Left lobe of liver (tissue), 2 donors: ENCODE measurements at places on chromosomes 7 and 10. TPM values are rescaled to one million over a fixed set of nuclear protein-coding genes. Genes with fewer than 3 reads are reported as not detected.
A peak's percentile ranks its signal among the peaks of the same experiment; 100 is the strongest.

- DNase-seq = no peak
Observed at GRCh38 chr7:99624484-99624883, 7.7 kb downstream of the ZSCAN25 start.

DNA sequence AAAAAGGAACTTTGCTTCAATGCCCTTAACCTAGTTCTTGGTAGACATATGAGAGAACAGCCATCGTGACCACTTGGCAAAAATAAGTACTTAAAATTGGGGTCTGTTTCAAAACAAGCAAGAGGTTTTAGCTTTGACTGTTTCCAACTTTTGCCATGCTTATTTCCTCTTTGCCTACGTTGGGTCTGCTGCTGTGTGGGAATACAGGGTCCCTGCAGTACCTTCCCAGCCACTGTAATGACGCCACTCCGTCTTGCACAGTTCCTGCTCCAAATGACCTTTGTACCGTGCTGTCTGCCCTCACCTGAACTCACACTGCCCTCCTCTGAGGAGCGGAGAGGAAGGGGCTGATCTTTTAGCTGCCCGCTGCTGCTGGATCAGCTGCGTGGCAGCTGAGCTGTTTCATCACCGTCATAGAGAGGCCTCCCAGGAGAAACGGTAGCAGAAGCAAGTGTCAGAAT, 133.1 kb downstream of the MAPK8 start:
- peak; percentile 47 for DNase-seq

DNA sequence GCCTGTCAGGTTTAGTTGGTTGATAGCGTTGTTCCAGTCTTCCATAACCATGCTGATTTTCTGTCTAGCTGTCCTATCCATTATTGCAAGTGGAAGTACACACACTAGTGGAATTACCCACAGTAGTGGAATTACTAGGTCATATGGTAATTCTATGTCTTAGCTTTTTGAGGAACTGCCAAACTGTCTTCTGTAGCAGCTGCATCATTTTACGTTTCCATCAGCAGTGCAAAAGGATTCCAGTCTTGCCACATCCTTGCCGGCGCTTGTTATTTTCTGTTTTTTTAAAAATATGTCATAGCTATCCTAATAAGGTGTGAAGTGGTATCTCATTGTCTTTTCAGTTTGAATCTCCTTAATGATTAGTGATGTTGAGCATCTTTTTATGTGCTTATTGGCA, 17.2 kb upstream of the RHBDD2 start:
- DNase-seq = no peak

GRCh38 chr7:31363496-31363895, 23.0 kb upstream of the NEUROD6 start:
- no peak for DNase-seq

- DNase-seq = no peak
Observed at GRCh38 chr10:46222364-46222935, 64.3 kb upstream of the ANTXRL start.

GRCh38 chr10:132335189-132336063, 3.4 kb downstream of the LRRC27 start:
- DNase-seq = no peak

GRCh38 chr10:427761-428519, 261.5 kb downstream of the DIP2C start:
- DNase-seq = no peak

DNA sequence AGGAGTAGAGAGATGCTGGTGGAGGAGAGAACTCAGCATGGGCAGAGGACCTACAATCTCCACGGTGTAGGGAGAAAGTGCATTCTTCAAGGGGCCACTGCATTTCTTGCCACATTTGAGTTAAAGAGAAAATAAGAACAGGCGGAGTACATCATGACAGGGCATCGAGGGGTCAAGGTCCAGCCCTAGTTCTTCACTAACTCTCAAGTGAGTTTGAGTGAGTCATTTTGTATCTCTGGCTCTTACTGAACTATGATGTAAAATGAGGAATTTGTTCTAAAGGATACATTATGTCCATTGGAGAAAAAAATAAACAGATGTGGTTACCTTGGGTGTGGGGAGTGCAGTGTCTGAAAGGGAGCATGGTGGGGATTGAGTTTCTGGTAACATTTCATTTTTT, 182.9 kb downstream of the XPNPEP1 start:
- DNase-seq = no peak

GRCh38 chr7:100827330-100828226, at the start of gene EPHB4:
Gene EPHB4 (minus strand): TSS chr7:100827523. CDS start chr7:100827030, 493 bp downstream.
- DNase-seq = peak; percentile 95

DNA sequence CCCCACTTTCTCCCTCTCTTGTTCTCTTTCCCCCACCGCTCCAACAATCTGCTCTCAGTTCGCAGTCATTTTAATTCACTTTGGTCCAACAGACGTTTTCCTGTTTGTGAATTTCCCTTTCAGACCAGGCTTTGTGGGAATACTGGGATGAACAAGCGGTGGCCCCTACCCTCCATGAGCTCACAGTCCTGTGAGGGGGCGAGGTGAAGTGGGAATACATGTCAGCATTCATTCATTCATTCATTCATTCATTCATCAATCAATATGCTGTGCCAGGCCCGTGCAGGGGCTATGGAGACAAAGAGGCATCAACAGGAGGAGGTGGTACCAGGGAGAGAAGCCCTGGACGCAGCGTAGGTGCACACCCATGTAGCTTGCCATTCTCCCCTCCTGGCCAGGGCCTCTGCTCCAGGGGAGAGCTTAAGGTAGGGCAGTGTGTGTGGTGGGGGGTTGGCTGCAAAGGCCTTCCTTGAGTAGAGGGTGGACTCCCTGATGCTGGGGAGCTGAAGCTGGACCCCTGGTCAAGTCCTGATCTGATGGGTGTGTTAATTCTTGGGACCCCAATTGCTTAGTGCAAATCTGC, 16.1 kb downstream of the PRF1 start:
- DNase-seq = no peak

GRCh38 chr10:132589681-132590080, 52.1 kb downstream of the INPP5A start:
- DNase-seq = no peak

GRCh38 chr7:70736715-70737460, 395.1 kb upstream of the GALNT17 start:
- no peak for DNase-seq

DNA sequence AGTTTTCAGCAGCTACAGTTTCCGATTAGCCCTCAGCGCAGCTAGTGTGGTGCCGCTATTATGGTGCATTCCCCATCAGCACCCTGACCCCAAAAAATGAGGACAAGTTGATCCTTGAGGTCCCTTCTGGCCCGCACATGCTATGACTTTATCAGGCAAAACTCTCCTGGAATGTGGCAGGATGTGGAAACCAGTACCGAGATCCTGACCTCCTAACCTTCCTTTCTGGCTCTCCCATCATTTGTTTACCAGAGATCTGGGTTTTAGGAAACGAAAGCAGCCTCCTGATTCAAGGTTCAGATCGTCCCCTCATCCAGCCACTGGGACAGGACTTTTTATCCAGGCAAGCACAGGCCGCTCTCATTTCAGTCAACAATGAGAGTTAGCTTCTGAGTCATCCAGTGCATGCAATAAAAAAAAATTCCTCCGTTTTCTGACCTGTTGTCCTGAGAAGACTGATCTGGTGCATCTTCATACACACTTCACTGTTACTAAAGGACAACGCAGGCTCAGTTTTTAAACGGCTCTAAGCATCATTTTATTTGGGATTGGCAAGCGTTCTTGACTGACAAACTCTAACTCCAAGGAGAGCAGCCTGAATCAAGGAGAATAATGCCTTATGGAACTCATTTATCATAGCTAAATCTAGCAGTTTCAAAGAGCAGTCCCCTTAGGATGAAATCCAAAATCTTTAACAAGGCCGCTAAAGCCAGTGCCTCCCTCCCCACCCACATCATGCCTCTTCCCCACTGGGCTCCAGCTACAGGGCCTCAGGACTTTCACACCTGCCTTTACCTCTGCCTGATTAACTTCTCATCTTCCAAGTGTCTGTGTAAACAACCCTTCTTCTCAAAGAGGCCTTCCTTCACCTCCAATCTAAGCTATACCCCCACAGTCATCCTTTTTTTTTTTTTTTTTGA, 17.1 kb downstream of the PDLIM1 start:
- peak; percentile 76 for DNase-seq

DNA sequence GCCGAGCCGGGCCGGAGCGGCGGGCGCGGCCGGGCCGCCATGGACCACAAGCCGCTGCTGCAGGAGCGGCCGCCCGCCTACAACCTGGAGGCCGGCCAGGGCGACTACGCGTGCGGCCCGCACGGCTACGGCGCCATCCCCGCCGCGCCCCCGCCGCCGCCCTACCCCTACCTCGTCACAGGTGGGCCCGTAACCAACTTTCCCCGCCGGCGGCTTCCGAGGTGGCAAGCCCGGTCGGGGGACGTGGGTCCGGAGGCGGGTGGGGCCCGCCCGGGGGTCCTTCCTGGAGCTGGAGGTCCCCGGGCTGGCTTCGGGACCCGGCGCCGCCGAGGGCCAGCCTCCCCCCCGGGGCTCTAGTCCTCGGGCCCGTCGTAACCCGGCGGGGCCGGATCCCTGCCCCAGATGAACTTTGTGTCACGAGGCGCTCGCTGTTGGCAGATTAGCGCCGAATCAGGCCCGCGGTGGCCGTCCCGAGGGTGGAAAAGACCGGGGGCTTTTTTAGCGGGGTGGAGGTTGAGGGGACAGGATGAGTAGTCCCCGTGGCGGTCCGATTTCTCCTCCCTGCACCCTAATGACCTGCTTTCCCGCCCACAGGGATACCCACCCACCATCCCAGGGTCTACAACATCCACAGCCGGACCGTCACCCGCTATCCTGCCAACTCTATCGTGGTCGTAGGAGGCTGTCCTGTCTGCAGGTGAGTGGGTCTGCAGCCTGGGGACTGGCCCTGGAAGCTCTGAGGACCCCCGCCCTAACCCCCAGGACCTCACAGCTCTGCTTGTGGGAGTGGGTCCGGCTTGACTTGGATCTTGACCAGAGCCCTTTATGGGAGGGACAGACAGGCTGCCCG, 496 bp downstream of the BRI3 start:
- peak; percentile 71 for DNase-seq

DNA sequence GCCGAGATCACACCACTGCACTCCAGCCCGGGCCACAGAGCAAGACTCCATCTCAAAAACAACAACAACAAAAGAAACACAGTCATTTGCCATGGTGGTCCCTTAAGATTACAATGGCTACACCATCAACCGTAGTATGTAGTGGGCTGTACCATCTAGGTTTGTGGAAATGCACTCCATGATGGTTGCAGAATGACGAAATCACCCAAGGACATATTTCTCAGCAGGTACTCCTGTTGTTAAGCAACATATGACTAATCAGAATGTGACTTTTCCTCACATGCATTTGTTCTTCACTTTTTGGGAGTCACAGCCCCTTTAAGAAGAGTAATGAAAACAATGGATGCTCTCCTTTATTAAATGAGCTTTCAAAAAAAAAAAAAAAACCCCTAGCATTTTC, 11.0 kb downstream of the SVIL start:
- DNase-seq = no peak

- DNase-seq = no peak
Observed at GRCh38 chr7:80255656-80256055, 121.0 kb downstream of the GNAI1 start.

- no peak for DNase-seq
Observed at GRCh38 chr7:143492799-143493739, 15.4 kb downstream of the TAS2R41 start.

- DNase-seq = no peak
Observed at GRCh38 chr10:117860135-117860534, 186.6 kb downstream of the RAB11FIP2 start.

DNA sequence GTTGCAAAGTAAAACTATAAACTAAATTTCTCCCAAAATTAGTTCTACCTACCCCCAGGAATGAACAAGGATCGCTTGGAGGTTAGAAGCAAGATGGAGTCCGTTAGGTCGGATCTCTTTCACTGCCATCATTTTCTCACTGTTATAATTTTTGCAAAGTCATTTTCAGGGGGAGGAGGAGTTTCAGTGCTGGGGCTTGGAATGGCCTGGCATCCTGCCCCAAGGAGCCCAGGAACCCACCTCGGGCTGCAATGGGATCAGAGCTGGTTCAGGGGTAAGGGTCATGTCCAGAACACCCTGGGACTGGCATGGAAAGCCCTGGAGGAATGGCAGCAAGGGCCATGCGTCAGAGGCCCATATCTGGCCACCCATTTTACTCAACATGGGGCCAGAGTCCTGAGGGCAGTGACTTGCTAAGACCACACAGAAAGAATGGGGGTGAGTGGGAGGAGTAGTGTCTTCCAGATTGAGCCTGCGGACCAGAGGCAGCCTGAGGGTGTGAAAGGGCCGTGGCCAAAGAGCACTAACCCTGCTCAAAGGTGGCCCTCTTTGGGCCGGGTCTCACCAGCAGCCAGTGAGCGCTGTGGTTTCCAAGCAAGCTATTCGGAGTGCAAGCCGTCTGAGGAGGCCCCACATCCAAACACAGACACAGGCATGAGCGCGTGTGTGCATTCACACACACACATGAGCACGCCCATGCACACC, 31.8 kb downstream of the GPRIN2 start:
- DNase-seq = peak; percentile 49

ADAP1 gene
- total RNA-seq = 2.8 TPM

FOXI2 gene
- not detected for total RNA-seq

MEOX2 gene
- 0.18 TPM for total RNA-seq

GLI3 gene
- total RNA-seq = 0.88 TPM

NYAP1 gene
- total RNA-seq = 0.38 TPM

IKZF1 gene
- total RNA-seq = 2.8 TPM

CELF2 gene
- total RNA-seq = 2.6 TPM

ICA1 gene
- 1.9 TPM for total RNA-seq

SYT15 gene
- total RNA-seq = 0.65 TPM

TEX47 gene
- not detected for total RNA-seq

MRPS24 gene
- total RNA-seq = 70.8 TPM

SKIDA1 gene
- 3.4 TPM for total RNA-seq

PRLHR gene
- total RNA-seq = not detected
